H1 (cell line): ENCODE measurements at places on chromosomes 13 and 19. TPM values are rescaled to one million over a fixed set of nuclear protein-coding genes. Genes with fewer than 3 reads are reported as not detected.

DNA sequence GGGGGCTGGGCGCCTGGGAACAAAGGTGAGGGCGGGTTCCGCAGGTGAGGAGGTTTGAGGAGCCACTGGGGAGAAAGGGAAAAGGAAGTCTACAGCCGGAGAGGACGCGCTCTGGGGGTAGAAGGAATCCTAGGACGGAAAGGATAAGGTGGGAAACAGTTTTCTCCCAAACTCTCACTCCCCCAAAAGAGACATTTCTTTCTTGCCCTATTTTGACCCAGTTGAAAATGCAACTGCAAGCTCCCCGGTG is 651 bp upstream of the POLR1D start:
- no peak for DNase-seq

DNA sequence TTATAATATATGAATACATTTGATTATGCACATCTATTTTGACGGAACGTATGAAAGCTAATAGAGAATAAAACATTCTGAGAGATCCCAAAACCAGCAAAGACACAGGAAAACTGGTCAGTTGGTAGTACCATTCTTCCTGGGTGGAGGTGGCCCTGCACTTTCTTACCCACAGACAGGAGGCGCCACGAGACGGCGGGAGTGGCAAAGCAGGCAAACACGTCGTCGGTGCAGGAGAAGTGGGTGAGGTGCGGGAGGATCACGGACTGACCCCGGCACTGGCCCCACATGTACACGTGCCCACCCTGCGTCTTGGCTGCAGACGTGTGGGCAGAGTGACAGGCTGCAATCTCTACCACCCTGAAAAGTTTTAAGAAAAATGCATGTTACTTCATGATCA is 36.1 kb downstream of the RCBTB1 start:
- DNase-seq, result no peak

- no peak for DNase-seq
Measured at GRCh38 chr19:55325172-55325571, at the start of gene TMEM150B. Gene TMEM150B (minus strand): TSS chr19:55325341. CDS start chr19:55321036, 4,305 bp downstream.

- no peak for DNase-seq
Measured at GRCh38 chr13:40031031-40031430, 375.6 kb downstream of the COG6 start.

DNA sequence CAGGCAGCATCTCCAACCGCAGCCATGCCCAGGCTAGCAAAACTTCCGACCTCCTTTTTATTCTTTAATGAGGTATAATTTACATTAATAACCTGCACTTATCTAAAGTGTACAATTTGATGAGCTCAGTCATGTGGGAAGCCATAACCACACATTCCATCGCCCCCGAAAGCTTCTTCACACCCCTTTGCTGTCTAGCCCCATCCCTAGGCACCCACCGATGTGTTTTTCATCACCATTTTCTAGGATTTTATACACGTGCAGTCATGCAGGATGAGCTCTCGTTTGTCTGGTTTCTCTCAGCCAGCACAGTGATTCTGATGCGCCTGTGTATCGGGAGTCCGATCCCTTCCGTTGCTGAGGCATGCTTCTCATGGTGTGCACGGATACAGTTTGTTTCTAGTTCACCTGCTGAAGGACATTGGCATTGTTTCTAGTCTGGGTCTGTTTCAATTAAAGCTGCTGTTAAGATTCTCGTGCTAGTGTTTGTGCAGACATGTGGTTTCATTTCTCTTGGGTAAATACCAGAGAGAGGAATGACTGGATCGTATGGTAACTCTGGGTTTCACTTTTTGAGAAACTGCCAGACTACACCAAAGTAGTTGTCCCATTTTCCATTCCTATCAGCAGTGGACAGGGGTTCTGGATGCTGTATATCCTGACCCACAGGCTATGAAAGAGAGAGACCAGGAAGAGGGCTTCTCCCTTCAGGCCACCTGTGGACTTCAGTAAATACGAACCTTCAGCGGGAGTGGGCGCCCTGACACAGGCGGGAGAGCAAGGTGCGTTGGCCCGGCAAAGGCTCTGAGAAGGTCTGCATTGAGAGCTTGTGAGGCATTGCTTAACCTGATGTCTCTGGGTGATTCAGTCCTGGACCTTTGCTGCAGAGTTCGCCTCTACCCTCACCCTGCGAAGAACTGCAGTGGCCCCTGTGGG is 4.9 kb downstream of the AP1M1 start:
- no peak for DNase-seq

- no peak for DNase-seq
Measured at GRCh38 chr13:98020271-98020670, 66.8 kb downstream of the IPO5 start.

The SIGLEC5 gene
- not detected in 2 replicates for total RNA-seq

The CEACAM20 gene
- total RNA-seq, result not detected in 2 replicates

The TJP3 gene
- 24.6 and 26.1 TPM in 2 replicates for total RNA-seq

The PTOV1 gene
- 251 and 261 TPM in 2 replicates for total RNA-seq
